GM12878 (cell line): ENCODE measurements at places on chromosomes 13 and 19. TPM values are rescaled to one million over a fixed set of nuclear protein-coding genes. Genes with fewer than 3 reads are reported as not detected.
A peak's percentile ranks its signal among the peaks of the same experiment; 100 is the strongest.

Gene ZNF700
- 11.2 and 11.8 TPM in 2 replicates for total RNA-seq

Gene PSG6
- total RNA-seq, result not detected in 2 replicates

Gene LILRA1
- total RNA-seq, result not detected in 2 replicates

Gene ZNF208
- total RNA-seq, result not detected in 2 replicates

Gene ZNF626
- total RNA-seq, result 2.2 TPM in 2 replicates

Gene ZNF728
- total RNA-seq, result not detected in 2 replicates

GRCh38 chr19:49579947-49580263 is 451 bp downstream of the NOSIP start:
- peaks cover 7% of the 10 kb centered on the region; the same call in 1 of the 2 replicates for H3K4me1 ChIP-seq
- H3K4me3 ChIP-seq, result peak overlapping the region; percentile 77
- H3K27ac ChIP-seq, result peak overlapping the region; percentile 65
- no peak for DNase-seq
- H3K36me3 ChIP-seq, result no peaks in the 10 kb centered on the region
- no peaks in the 10 kb centered on the region for H3K27me3 ChIP-seq

DNA sequence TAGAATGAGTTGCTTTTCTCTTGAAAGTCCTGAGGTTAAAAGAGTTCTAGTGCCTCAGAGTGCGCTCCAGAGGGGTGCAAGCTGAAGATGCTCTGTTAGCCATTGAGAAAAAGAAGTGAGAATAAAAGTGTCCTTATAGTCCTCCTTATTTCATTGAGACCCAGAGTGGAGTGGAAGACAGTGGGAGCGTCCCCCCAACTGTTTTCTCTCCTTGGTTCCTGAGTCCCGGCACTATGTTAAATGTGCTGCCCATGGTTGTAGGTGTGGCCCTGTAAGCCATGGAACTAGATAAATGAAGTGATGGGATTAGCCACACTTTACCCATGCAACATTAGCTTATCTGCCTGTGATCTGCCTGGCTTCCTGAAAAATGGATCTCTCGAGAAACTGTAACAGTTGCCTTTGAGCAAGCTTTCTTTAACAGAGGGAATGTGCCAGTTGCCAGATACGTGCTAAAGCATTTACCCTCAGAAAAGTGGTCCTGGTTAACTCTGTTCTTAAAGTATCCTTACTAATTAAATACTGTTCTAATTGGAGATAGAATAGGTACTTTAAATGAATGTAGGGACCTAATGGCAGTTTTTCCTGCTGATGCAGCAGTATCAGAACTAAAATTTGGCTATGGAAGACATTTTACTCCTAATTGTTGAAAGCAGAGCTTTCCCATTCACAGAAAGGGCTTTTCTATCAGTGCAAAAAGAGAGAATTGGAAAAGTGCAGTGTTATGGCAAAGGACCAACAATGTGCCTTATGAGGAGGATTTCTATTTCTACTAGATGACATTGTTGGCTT is 21.4 kb upstream of the PSG9 start:
- no peaks in the 10 kb centered on the region for H3K36me3 ChIP-seq
- H3K4me1 ChIP-seq, result no peaks in the 10 kb centered on the region
- no peak overlapping the region for H3K4me3 ChIP-seq
- no peak overlapping the region for H3K27ac ChIP-seq
- H3K27me3 ChIP-seq, result no peaks in the 10 kb centered on the region

GRCh38 chr13:45768656-45769479 is 66.7 kb downstream of the CBY2 start:
- H3K4me3 ChIP-seq, result no peak overlapping the region
- H3K4me1 ChIP-seq, result no peaks in the 10 kb centered on the region
- no peaks in the 10 kb centered on the region for H3K36me3 ChIP-seq
- no peak overlapping the region for H3K27ac ChIP-seq

GRCh38 chr13:36029166-36029565 is 102.0 kb downstream of the DCLK1 start:
- no peaks in the 10 kb centered on the region for H3K4me1 ChIP-seq
- H3K27ac ChIP-seq, result no peak overlapping the region
- H3K4me3 ChIP-seq, result no peak overlapping the region
- DNase-seq, result no peak
- H3K27me3 ChIP-seq, result no peaks in the 10 kb centered on the region

DNA sequence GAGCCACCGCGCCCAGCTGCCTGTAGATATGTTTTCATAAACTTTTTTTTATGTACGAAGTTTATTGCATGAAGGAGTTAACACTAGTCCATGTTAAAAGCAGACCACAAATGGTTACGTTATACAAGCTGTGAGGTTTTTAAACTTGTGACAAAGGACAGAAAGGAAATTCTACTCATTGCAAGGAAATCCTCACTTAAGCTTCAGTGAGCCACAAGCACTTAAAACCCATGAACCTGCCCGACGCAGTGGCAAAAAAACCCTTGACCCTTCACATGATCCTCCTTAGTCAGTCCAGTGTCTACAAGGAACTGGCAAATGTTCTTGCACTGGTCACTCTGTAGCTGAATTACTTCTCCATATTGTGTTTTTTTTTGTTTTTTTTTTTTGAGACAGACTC is 4.2 kb downstream of the MPND start:
- no peaks in the 10 kb centered on the region for H3K27me3 ChIP-seq
- H3K36me3 ChIP-seq, result no peaks in the 10 kb centered on the region; the same call in none of the 2 replicates
- no peak for DNase-seq
- peaks cover 5% of the 10 kb centered on the region for H3K4me1 ChIP-seq
- H3K4me3 ChIP-seq, result no peak overlapping the region
- no peak overlapping the region for H3K27ac ChIP-seq

DNA sequence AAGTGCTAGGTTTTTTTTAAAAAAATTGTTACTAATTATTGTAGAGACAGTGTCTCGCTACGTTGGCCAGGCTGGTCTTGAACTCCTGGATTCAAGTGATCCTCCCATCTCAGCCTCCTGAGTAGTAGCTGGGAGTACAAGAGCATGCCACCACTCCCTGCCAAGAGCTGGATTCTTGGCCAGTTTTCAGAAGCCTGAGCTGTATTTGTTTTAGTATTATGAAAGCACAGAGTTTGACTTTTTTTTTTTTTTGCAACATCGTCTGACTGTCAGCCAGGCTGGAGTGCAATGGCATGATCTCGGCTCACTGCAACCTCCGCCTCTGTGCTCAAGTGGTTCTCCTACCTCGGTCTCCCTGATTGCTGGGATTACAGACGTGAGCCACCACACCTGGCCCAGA is 7.0 kb downstream of the ARMC6 start:
- no peak for DNase-seq
- no peak overlapping the region for H3K4me3 ChIP-seq
- H3K27me3 ChIP-seq, result no peaks in the 10 kb centered on the region
- H3K4me1 ChIP-seq, result 0 out of 2 replicates have a peak, but pooled peaks cover under 1% of the 10 kb centered on the region

DNA sequence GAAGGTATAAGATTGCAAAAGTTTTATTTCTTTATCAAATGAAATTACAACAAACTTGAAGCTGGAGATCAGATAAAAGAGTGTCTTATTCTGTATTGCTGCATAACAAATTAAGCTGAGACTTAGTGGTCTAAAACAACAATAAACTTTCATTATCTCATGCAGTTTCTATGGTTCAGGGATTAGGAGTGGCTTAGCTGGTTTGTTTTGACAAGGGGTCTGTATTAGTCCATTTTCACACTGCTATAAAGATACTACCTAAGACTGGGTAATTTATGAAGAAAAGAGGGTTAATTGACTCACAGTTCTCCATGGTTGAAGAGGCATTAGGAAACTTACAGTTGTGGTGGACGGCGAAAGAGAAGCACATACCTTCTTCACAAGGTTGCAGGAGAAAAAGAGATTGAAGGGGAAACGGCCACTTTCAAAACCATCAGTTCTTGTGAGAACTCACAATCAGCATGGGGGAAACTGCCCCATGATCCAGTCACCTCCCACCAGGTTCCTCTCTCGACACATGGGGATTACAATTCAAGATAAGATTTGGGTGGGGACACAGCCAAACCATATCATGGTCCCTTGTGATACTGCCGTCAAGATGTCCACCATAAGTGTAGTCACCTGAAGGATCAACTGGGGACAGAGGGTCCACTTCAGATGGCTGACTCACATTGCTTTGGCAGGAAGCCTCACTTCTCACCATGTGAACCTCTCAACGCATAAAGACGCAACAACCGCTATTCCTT is 97.8 kb downstream of the RNF17 start:
- no peak overlapping the region for H3K27ac ChIP-seq
- no peak overlapping the region for H3K4me3 ChIP-seq
- H3K27me3 ChIP-seq, result no peaks in the 10 kb centered on the region
- no peaks in the 10 kb centered on the region for H3K4me1 ChIP-seq

GRCh38 chr13:106527826-106528225 is 7.6 kb downstream of the EFNB2 start:
- no peaks in the 10 kb centered on the region for H3K36me3 ChIP-seq
- no peak overlapping the region for H3K4me3 ChIP-seq
- H3K27me3 ChIP-seq, result peaks cover 9% of the 10 kb centered on the region; the same call in 1 of the 2 replicates
- no peak overlapping the region for H3K27ac ChIP-seq
- DNase-seq, result no peak

DNA sequence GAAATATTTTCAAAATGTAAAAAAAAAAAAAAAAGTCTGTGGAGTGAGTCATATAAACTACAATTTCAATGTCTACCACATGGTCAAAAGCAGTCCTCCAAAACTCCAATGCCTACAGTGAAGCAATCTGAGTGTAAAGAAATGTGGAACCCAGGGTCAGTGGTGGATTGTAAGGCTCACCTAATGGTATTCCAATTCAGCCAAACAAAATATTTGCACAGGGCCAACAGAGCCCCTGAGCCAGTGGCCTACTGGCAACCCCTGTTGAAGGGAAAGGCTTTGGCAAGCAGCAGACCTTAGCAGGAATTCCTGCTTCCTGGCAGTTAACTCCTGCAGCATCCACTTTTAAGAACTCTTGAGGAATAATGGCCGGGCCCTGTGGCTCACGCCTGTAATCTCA is 3.4 kb downstream of the DNMT1 start:
- H3K4me3 ChIP-seq, result no peak overlapping the region; the same call in 1 of the 2 replicates
- no peaks in the 10 kb centered on the region for H3K27me3 ChIP-seq

DNA sequence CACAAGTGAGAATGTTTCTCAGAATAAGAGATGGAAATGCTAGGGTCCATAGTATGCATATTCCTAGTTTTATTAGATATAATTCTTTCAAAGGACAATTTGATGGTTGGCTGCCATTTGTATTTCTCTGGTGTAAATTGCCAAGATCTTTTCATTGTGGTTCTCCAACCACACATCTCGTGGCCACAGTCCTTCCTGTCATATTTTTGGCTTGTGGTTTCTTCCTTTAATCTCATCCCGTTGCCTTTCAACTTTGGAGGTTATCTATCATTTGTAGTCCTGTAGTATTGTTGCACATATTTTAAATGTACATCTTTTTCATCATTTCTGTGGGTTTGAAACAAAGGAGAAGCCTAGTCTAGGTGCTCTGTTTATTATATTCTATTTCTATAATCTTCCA is 61.2 kb downstream of the WASF3 start:
- no peak for DNase-seq
- H3K27ac ChIP-seq, result no peak overlapping the region
- H3K36me3 ChIP-seq, result no peaks in the 10 kb centered on the region
- H3K27me3 ChIP-seq, result no peaks in the 10 kb centered on the region

DNA sequence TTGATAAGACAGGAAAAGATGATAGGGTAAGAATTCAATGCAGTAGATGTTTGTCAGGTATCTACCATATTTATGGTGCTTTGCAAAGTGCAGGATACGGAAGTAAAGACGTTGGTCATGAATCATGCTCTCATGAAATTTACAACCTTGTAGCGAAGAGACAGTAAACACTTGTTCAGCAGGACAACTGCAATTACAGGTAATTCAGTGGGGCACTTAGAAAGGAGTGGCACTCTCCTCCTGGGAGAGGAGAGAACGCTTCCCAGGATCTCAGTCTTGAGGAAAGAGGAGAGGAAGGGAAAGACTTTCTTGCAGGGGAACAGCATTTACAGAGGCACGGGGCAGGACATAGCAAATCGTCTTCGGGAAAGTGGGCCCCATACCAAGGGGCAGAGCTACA is 46.4 kb downstream of the SOX1 start:
- H3K27me3 ChIP-seq, result no peaks in the 10 kb centered on the region
- H3K27ac ChIP-seq, result no peak overlapping the region
- H3K4me1 ChIP-seq, result no peaks in the 10 kb centered on the region
- H3K4me3 ChIP-seq, result no peak overlapping the region

- no peak overlapping the region for H3K4me3 ChIP-seq
- H3K4me1 ChIP-seq, result no peaks in the 10 kb centered on the region
- no peaks in the 10 kb centered on the region for H3K36me3 ChIP-seq
Measured at GRCh38 chr19:34148658-34149185, 23.6 kb upstream of the LSM14A start.

DNA sequence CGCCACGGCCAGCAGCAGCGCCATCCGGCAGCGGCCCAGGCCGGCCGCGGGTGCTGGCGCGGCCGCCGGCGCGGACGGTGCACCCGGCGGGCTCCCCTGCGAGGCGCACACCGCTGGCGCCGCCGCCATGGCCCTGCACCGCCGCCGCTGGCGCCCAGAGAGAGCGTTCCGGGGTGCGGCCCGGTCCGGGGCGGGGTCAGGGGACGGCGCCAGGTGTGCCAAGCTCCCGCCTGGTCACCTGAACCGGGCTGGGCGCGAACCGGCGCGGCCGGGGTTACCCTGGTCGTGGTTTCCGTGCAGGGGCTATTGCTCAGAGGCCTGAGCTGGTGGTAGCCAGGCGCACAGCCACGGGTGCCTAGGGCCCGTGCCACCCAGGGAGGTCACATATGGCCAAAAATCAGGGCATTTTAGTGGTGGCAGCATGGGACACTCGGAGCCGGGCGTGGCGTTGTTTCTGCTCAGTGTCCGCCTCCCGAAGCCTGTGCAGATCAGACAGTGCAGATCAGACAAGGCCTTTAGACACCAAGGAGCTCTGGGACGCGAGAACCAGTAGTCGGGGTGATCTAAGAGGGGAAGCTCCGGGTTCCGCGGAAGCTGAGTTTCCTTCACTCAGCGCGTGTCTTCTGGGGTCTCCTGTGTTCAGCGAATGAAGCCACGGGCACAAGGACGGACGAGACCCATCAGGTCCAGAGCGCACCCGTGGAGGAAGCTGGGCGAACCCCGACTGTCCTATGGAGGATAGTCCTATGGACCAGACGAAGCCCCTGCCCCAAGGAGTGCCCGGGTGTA is at the start of gene TMEM238:
TSS of gene TMEM238 (minus strand) at position 162 of the 789 bp plus-strand sequence. CDS start at position 129, 33 bp downstream.
- peak within 1 kb of the TSS; percentile 89 for H3K27ac ChIP-seq
- peak within 1 kb of the TSS; percentile 72 for H3K4me3 ChIP-seq
- no peak for DNase-seq
- H3K27me3 ChIP-seq, result no peaks in the 10 kb centered on the region
- H3K36me3 ChIP-seq, result peaks cover 20% of the 10 kb centered on the region
- H3K4me1 ChIP-seq, result peaks cover 28% of the 10 kb centered on the region

DNA sequence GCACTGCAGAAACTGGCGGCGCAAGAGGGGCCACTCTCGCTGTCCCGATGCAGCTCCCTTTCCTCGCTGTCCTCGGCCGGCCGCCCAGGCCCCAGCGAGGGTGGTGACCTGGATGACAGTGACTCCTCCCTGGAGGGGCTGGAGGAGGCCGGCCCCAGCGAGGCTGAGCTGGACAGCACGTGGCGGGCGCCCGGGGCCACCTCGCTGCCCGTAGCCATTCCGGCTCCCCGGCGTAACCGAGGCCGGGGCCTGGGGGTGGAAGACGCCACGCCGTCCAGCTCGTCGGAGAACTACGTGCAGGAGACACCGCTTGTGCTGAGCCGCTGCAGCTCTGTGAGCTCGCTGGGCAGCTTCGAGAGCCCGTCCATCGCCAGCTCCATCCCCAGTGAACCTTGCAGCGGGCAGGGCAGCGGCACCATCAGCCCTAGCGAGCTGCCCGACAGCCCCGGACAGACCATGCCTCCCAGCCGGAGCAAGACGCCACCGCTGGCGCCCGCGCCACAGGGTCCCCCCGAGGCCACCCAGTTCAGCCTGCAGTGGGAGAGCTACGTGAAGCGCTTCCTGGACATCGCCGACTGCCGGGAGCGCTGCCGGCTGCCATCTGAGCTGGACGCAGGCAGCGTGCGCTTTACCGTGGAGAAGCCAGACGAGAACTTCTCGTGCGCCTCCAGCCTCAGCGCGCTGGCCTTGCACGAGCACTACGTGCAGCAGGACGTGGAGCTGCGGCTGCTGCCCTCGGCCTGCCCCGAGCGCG is 12.4 kb downstream of the C19orf25 start:
- peaks cover 7% of the 10 kb centered on the region for H3K4me1 ChIP-seq
- DNase-seq, result no peak
- H3K27ac ChIP-seq, result no peak overlapping the region
- H3K36me3 ChIP-seq, result no peaks in the 10 kb centered on the region
